Cortex of kidney (tissue), 1 donor: ENCODE measurements at places on chromosomes 12 and 14.

DNA sequence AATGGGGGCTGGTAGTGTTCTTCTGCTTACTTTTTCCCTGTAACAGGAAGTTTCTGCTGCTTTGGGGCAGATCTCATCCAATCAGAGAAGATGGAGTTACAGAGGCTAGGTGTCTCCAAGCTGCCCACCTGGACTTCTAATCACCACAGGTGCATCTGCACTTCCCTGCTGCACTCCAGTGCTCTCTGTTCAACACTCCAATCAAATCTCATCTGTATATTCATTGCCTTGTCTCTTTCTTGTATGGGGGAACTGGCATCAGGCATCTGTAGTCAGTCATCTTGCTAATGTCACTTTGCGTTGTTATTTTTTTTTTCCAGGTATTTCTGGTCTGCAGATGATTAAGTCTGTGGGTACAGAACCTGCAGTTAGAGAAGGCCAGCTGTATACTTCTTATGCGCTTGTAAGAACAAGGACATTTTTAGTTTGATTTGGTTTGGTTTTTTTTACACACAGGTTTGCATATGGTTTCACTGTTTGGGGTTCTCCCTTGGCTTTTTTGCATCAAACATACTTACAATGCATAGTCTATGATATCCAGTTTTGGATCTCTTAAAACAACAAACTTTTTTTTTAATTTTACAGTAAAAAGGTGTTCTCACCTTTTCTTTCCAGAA, 116.0 kb downstream of the METTL25 start:
- DNase-seq: no peak

DNA sequence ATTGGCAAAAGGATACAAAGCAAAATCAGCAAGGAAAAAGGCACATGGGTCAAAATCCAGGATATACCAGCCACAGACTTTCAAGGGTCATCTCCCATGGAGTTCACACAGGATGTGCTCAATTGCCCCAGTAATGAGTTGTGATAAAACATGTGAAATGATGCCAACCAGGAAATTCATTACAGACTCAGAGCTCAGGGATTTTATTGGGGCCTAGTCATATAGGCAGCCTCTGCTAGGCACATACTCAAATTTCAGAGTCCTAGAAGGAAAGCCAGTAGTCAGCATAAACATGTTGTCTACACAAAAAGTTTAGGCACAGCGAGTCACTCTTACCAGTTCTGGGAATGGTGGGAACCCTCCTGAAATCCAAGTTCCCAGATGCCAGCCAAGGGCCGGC, 64.4 kb upstream of the OSBPL8 start:
- no peak for DNase-seq

DNA sequence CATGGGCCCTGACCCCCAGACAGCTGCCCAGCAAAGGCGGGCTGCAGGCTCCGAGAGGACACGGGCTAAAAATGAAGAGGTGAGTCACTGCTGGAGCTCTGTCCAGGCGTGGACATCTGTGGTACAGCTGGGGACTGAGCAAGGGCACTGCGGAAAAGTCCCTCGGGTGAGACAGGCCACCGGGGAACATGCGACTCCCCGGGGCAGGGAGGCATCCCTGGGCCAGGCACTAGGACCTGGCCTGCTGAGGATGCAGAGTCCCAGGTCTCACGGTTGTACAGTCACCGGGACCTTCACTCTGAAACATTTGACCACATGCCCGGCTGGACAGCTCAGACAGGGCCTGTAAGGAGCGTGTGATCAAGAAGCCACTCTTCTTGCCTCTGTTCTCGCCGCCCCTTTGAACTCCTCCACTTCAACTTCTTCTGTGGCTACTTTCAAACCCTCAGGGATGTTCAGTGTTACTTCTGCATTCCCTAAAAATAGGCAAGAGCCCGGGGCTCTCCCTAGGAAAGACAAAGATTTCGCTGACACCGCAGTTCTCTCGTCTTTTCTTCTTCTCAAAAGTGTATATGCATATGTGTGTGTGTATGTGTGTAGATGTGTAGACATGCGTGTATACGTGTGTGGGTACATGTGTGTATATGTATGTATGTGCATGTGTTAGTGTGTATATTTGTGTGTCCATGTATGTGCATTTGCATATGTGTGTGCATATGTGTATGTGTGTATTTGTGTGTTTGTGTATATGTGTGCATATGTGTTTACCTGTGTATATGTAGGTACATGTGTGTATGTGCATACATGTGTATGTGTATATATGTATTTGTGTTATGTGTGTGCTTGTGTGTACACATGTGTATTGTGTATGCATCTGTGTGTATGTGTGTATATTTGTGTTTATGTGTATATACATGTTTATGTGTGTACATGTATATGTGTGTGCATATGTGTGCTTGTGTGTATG, 5.0 kb upstream of the RFLNA start:
- DNase-seq: no peak

DNA sequence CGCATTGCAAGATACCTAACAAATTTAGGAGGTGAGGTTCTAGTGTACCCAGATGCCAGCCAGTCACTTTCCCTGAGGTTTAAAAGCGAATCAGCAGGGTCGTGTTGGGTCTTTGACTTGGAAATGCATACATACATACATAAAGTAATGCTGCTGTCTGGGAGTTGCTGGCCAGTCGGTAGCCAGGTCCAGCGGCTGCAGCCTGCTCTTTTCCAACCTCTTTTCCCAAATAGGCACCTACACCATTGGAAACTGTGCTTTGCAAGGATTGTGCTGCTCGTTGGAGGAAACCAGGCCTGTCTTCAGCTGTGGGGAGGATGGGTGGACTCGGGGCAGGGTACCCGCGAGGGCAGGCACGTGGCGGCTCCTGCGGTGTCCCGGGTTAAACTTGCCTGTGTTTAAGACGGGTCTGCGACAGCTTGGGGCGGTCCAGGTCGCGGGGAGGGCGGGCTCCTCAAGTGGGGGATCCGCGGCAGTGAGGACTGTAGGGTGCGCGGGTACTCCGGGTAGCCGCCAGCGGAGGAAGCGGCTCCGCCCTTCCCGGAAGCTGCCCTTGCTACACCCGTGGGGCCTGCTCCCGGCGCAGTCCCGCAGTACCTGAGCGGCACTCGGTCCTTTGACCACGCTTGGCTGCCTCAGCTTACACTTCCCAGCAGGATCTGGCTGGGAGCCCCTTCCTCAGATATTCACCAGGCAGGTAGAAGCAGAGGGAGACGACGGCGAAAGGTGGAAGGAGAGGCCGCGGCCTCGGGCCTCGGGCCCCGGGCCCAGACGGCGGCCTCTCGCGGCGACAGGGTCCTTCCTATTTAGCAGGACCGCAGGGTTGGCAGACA, 2.7 kb downstream of the TTC6 start:
- DNase-seq: no peak

- no peak for DNase-seq
These were observed 203.2 kb upstream of the SSTR1 start for GRCh38 chr14:38004610-38004879.

DNA sequence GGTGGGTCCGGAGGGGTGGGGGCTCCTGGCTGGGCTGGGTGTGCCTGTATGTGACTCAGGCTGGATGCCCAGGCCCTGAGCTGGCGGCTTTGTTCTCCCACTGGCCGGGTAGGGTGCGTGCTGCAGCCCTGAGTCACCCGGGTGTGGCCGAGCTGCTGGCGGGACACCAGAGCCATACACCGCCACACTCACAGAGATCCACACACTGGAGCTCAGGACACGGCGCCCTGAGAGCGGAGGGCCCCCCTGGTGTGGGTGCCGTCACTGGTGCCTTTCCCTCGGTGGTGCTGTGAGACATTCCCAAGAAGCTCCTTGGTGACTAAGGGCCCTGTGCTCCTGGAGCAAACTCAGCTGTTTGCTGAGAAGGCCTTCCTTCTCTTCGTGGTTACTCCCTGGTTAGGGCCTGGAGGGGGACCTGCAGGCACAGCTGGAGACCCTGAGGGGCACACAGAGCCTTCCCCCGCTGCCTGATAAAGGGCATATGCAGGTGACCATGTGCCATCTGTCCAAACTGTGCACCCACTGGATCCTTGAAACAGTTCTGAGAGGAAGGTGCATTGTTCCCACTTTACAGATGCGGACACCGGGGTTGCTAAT, 44.3 kb downstream of the KRT80 start:
- DNase-seq: no peak

- no peak for DNase-seq
These were observed 42.9 kb upstream of the ATP23 start for GRCh38 chr12:57898308-57898970.

GRCh38 chr14:51079085-51079484, 15.8 kb downstream of the TRIM9 start:
- DNase-seq: no peak

GRCh38 chr14:30387871-30388270, 171.1 kb upstream of the G2E3 start:
- no peak for DNase-seq

GRCh38 chr14:75881994-75882393, 99.8 kb downstream of the TGFB3 start:
- no peak for DNase-seq

- DNase-seq: no peak
These were observed 1492.4 kb downstream of the AACS start for GRCh38 chr12:126557659-126558058.

GRCh38 chr14:74599321-74599761, 12.7 kb downstream of the LTBP2 start:
- DNase-seq: no peak

GRCh38 chr12:65891219-65891618, 66.9 kb downstream of the HMGA2 start:
- no peak for DNase-seq

GRCh38 chr12:1880153-1880845, 38.2 kb downstream of the CACNA2D4 start:
- no peak for DNase-seq

DNA sequence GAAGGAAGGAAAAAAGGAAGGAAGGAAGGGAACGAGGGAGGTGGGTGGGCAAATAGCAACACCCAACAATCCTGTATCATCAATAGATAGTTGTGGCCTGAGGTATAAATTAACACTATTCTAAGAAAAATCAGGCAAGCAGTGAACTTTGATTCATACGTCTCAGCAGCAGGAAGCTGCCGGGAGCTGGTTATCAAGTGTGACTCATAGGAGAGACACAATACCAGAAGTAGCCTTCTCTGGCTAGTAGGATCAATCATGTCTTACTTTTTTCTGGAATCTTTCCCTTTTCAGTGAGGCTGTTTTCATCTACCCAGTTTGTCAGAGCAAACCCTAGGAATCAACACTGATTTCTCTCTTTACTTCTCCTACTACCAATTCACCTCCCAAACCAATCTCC, 780.5 kb downstream of the NRXN3 start:
- DNase-seq: no peak

DNA sequence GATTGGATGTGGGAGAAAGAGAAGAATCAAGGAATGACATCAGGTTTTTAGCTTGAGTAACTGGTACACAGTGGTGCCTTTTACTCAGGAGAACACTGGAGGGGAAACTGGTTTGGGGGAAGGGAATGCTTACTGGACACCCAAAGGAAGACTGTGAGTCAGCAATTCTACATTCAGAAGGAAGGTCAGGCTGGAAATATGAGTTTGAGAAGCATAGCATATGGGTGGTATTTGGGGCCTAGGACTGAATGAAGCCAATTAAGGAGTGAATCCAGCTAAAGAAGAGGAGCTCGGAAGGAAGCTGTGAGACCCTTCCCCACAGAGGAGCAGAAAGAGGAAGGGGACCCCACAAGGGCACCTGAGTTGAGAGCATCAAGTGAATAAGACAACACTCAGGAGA, 35.4 kb downstream of the DMAC2L start:
- DNase-seq: no peak

DNA sequence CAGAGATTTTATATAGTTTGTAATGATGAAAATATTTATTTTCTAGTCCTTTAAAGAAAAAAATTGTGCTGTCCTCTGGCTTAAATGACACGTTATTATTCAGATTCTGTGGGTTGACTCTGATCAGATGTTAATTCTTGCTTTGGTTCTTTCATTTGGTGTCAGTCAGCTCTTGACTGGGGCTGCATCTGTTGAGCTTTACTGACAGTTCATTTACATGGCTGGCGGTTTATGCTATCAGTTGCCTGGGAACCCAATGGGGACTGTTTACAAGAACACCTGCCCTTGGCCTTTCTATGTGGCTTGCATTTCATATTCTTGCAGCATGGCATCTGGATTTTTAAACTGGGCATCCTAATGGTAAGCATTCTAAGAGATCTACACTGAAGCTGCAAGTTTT, 667.1 kb upstream of the FBXO33 start:
- no peak for DNase-seq

GRCh38 chr12:122123051-122123760, 44.6 kb downstream of the MLXIP start:
- DNase-seq: no peak
